ENCODE measurements at places on chromosomes 6 and 20.

- no peak for DNase-seq
These were observed 70.4 kb downstream of the THBS2 start for GRCh38 chr6:169183233-169183632.

DNA sequence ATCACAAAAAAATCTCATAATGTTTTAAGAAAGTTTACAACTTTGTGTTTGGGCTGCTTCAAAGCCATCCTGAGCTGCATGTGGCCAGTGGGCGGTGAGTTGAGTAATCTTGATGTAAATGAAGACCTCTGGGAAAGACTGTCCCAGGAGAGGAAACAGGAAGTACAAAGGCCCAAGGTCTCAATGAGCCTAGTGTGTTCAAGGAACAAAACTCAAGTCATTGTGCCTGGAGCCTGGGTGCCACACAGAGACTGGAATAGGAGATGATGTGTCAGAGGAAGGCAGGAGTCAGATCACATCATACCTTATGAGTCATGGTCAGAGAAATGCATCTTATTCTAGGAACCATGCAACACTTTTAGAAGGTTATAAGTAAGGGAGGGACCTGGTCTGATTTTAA is 51.5 kb downstream of the COL19A1 start:
- no peak for DNase-seq

GRCh38 chr6:130070326-130070725 is 51.9 kb downstream of the L3MBTL3 start:
- DNase-seq = no peak

DNA sequence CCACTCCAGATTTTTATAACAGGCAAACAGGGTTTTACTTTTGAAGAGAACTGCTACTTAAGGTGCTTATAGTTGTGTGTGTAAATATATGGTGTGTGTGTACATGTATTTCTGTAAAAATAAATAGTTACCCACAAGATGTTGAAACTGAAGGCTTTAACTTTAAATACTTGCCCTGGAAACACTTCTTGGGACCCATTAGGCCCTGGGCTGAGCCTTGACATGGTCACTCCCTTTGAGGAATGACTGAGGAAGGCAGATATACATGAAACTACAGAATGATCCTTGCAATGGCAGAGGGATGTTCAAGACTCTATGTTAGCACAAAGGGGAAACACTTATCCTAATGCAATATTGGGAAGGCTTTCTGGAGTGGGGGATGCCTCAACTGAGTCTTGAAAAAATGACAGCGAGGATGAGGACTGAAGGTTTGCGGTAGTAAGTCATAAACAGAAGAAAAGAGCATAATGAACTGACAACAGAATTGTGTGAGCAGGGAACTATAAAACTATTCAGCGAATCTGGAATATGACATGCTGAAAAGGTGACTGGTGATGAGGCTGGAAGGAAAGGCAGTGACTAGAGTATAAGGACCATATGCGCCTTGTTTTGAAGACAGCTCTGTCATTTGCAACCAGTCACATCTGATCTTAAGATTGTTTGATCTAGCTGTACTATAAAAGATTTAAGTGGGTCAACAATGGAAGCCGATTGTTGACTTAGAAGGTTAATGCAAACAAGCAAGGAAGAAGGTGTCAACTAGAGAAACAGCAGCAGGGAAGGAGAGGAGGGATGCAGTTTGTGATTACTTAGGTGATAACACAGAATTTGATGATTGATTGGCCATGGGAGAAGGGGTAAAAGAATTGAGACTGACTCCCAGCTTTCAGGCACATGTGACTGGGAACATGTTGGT is 64.4 kb upstream of the COL21A1 start:
- no peak for DNase-seq

DNA sequence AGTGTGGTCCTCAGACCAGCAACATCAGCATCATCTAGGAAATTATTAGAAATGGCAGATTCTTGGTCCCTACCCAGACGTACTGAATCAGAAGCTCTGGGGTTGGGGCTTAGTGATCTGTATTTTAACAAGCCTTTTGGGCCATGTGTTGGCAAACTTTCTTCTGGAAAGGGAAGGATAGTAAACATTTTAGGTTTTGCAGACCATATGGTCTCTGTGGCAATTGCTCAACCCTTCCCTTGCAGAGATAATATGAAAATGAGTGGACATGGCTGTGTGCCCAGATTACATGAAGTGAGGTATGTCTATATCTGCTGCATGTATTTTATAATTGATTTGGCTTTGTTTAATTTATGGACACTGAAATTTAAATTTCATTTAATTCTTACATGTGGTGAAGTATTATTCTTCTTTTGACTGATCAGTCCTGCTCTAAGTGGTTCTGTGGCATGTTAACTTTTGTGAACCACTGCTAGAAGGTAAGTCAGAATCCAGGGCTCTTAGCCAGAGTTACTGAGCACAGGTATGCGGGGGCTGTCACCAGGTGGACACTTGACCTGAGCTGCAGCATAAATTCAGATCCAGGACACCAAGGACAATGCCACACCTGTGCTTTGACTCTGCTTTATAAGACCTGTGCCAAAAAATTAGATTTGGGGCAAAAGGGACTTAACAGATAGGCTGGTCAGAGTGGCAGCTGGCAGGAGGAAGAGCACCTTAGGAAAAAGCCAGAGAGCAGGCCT is 43.2 kb downstream of the LY86 start:
- DNase-seq = peak; percentile 62

DNA sequence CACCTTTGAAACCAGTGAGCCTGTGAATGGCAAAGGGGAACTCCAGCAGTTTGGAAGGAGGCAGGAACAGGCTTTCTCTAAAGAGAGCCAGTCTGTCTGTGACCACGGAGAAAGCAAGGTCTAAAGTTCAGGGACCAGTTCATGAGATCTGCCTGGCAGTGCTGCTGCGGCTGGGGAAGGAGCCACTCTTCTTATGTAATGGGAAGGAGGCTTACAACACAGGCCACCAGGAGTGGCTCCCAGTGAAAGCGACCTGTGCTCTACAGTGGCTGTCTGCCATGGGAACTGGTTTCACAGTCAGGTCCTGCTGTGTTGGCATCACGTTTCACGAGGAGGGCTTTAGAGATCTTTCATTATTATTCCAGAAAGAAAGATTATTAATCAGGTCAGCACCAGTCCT is 291.9 kb upstream of the PRDM1 start:
- DNase-seq = peak; percentile 70

- no peak for DNase-seq
These were observed 38.0 kb upstream of the HSF2 start for GRCh38 chr6:122361314-122361979.

- no peak for DNase-seq
These were observed 36.9 kb downstream of the CEBPB start for GRCh38 chr20:50227506-50227905.

DNA sequence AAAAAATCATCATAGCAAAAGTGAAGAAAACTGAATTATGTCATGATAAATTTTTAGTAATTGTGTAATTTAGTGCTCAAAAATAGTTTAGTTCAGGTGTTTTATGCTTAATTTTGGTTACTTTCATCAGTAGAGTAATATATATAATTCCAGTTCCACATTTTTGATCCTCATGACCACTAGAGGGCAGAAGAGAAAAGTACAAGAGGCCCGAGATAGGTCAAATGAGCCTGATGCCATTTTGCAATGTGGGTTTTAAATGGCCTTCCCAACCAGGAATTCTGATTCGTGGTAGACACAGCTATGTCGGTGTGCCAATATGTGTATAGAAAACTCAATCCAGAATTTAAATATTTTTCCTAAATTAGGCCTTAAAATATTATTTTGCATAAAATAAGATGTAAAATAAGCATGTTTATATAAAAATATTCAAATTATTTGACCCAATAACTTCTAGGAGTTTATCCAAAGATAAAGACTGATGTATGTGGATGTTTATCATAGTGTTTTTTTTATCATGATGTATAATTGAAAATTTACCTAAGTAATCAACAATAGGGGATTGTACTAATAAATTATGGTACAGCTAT is 159.7 kb upstream of the RPS6KA2 start:
- peak; percentile 5 for DNase-seq

DNA sequence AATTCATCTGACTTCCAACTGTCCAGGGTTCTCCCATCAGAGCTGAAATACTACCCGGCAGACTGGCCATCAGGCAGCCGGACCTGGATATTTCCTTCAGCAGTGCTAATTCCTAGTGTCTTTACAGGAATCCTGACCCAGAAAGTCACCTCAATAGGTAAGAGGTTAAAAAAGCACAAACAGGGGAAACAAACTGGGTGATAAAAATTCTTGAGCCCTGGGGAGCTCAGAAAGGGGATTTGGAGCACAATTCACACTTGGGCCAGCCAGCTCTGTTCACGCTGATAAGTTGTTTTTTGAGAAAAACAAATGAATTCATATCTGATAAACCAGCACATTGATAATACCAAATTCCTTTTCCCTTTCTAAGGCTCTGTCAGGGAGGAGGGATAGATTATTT is 104.0 kb downstream of the EDN1 start:
- no peak for DNase-seq

- peak; percentile 67 for DNase-seq
These were observed 14.3 kb downstream of the ID4 start for GRCh38 chr6:19851241-19852089.

GRCh38 chr6:108291091-108291490 is 3.8 kb upstream of the AFG1L start:
- no peak for DNase-seq

DNA sequence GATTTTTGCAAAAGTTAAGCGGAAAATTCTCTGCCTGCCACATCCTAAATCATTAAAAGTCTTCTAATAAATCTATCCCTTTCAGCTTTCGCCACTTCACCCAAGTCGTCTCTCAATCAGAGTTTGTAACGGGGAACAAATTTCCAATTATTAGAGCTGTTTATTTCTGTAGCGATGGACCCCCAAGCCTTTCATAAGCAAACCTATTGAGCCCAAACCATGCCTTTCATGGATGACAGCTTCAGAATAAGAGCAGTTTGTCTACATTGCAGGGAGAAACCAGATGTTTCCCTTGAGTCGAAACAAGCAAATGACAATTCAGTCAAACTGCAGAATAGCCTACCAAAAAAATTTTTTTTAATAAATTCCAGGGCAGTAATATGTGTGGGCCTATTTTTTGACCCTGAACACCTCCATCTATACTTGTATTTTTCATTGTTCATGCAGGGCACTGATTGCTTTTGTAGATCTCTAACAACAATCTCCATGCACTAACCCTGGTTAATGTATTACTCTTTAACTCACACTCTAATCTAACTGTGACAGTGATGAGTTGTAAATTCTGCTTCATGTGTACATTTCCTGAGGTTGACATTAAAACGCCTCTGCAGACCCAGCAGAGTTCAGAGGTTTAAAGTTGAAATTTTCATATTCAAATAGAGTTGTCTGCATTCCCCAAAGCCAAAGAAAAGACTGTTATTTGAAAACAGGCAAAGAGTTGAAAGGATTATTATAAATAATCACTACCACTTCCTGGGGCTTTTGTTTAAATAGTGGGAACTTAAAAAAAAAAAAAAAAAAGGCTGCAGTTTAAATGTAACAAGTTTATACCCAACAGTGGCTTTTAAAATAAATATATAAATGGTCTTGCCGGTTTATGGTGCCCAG is 64.5 kb downstream of the ATP9A start:
- no peak for DNase-seq

DNA sequence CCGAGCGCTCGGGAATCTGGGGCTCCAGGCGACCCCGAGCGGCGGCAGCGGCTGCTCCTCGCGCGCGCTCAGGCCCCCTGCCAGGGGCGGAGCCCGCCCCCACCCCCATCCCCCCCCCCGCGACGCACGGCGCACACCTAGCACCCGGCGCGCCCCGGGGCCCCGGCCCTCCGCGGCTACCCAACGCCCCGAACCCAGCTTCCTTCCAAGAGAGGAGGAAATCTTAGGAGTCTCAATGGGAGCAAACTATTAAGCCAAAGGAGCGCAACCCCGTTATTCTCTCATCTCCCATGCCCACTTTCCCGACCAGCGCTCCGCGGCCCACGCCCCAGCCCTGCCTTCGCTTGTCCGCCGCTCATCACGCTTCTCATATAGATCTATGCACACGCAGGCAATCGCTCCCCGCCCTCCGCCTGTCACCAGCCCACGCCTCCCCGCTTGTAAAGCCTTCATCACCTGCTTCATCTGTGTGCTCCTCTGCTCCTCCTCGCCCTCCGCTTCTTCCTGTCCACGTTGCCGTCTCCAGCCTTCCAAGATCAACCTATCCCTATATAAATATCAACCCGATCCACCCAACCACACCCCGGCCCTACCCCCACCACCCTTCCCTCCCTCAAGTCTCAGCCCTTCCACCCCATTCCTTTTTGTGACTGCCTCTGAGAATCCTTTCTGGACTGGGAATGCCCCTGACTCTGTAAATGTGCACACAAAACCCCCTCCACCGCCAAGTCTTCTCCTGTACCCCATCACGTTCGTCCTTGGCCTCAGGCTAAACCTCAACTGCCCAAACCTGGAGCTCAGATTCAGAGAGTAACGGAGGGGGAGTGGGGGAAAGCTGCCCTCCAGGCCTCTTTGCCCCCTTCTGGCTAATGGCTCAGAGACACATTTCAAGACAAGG is at the start of gene DLK2:
Gene DLK2, minus strand, starts transcription at position 18 of the 898 bp plus-strand sequence. CDS start 723 bp downstream, outside the sequence.
- DNase-seq = no peak

DNA sequence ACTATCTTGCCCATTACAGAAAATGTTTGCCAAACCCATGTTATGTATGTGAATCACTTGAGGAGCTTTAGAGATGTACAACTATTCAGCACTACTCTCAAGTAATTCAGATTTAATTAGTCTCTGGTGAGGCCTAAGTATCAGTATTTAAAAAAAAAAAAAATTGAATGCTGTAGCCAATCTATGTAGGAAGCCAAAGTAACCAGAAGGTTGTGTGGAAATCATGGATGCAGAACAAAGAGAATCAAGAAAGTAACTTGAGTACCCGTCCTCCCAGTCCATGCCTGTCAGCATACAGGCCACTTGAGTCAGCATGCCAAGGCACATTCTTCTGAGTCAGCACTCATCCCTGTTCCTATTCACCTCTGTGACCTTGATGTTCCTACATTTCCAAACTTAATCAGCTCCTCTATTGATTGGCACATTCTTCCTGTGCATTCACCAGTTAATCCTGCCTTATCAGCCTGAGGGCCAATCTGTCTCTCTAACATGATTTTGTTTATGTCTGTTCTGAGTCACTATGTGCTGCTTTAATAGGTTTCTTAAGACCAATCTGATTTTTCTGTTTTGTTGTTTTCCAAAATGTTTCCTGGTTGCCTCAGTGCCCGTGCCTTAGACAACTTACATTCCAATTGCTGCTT is 165.6 kb downstream of the KCNQ5 start:
- DNase-seq = peak; percentile 77

GRCh38 chr6:166408936-166409755 is 26.4 kb upstream of the MPC1 start:
- no peak for DNase-seq

Data from thyroid gland (tissue), 4 donors.